ENCODE measurements at places on chromosomes 6 and 20. TPM values are rescaled to one million over a fixed set of nuclear protein-coding genes. Genes with fewer than 3 reads are reported as not detected.

The CSNK2B gene
- total RNA-seq = 196 TPM

The FNDC11 gene
- 0.40 TPM for total RNA-seq

The CRYBG1 gene
- total RNA-seq = 55.7 TPM

The COL19A1 gene
- total RNA-seq = not detected

The SNAI1 gene
- 3.7 TPM for total RNA-seq

The OR10C1 gene
- total RNA-seq = not detected
